ENCODE measurements at places on chromosomes 6 and 20. TPM values are rescaled to one million over a fixed set of nuclear protein-coding genes. Genes with fewer than 3 reads are reported as not detected.

DNA sequence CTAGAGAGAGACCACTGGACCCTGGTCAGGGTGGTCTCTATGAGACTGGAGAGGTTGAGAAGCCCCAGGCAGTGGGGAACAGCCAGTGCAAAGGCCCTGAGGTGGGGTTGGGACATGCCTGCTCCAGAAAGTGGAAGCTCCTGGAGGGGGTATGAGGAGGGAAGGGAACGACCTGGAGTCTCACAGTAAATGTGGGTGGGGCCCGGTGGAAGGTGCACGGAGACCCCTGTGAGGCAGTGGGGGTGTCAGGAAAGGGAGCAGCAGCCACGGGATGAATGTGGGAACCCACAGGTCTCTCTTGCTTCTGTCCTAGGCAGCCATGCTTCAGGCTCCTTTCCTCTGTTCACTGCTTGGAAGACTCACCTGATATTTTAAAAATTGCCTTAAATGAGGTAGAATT is 1.3 kb upstream of the CST1 start:
- DNase-seq: no peak
- H3K36me3 ChIP-seq: no peaks in the 10 kb centered on the region
- no peak overlapping the region for H3K4me3 ChIP-seq
- no peaks in the 10 kb centered on the region for H3K4me1 ChIP-seq
- no peak overlapping the region for H3K27ac ChIP-seq
- H3K27me3 ChIP-seq: no peaks in the 10 kb centered on the region

DNA sequence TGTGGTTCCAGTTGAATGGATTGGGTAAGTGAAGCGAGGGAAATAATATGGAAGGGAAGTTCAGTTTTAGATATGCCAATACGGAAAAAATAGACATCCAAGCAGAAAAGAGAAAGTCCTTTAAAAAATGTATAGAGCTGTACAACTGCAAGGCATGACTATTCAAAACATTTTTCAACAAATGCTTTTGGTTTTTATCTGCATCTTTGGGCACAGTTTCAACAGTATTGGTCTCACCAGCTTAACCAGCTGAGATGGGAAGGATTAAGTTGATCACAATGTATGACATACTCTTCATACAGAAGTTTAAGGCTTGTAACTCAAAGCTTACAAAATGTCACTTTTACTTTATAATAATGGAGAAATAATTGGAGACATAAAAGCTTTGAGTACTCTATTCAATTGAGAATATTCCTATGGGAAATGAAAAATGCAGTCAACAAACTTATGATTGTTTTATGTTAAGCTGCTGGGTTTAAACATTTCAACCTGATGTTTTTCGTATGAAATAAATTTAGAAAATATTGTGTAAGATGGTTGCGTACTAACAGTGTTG is 16.3 kb upstream of the UTRN start:
- no peaks in the 10 kb centered on the region for H3K27me3 ChIP-seq
- no peak for DNase-seq
- H3K4me1 ChIP-seq: no peaks in the 10 kb centered on the region
- H3K4me3 ChIP-seq: no peak overlapping the region
- no peak overlapping the region for H3K27ac ChIP-seq

DNA sequence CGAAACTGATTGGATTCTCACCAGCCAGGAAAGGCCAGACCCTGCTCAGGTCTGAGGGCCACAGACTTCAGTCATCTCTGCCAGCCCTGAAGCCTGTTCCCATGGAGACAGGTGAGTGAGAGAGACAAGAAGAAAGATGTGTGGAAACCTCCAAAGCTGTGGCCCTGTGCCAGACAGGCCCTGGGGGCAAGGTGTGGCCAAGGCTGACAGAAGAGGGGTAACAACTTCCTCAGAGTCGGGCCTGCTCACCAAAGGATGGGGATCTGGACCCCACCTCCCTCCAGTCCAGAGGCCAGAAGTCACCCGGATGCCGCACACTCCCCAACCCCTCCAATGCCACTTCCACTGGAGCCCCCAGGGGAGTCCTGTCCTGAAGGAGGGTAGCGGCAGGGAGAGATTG is 73.6 kb downstream of the MDGA1 start:
- H3K36me3 ChIP-seq: no peaks in the 10 kb centered on the region
- H3K27me3 ChIP-seq: peaks cover 22% of the 10 kb centered on the region
- DNase-seq: no peak
- H3K4me1 ChIP-seq: peaks cover 34% of the 10 kb centered on the region
- no peak overlapping the region for H3K27ac ChIP-seq
- no peak overlapping the region for H3K4me3 ChIP-seq

- H3K4me1 ChIP-seq: peaks cover 3% of the 10 kb centered on the region
- H3K4me3 ChIP-seq: no peak overlapping the region
- peaks cover 26% of the 10 kb centered on the region for H3K27me3 ChIP-seq
- DNase-seq: no peak
These were observed 16.7 kb downstream of the RAD21L1 start for GRCh38 chr20:1242530-1242929.

The TSPO2 gene
- not detected for total RNA-seq

The DEFB116 gene
- total RNA-seq: not detected

- H3K27ac ChIP-seq: peak overlapping the region; percentile 24
- peaks cover 3% of the 10 kb centered on the region for H3K27me3 ChIP-seq
- H3K4me3 ChIP-seq: peak overlapping the region; percentile 23
- peaks cover 89% of the 10 kb centered on the region for H3K4me1 ChIP-seq
These were observed 6.6 kb upstream of the CCR6 start for GRCh38 chr6:167116109-167116837.

DNA sequence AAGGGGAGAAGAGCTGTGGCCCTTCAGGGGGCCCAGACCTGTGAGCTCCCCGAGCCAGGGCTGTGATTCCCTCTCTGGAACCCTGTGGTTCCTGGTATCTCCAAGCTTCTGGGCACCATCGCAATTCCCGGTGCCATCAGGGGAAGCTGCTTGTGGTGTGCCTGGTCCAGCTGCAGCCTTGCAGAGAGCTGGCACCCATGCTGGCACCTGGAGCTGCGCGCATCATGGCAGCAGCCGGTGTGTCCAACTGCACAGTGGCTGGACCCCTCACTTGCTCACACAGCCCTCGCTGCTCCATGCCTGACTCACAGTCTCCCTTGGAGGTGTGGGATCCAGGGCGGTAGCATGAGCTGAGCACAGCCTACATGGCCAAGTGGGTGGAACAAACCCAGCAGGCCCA is 56.7 kb downstream of the IYD start:
- H3K4me3 ChIP-seq: no peak overlapping the region
- H3K36me3 ChIP-seq: no peaks in the 10 kb centered on the region
- H3K27ac ChIP-seq: no peak overlapping the region
- H3K4me1 ChIP-seq: no peaks in the 10 kb centered on the region

The NOX3 gene
- not detected for total RNA-seq

DNA sequence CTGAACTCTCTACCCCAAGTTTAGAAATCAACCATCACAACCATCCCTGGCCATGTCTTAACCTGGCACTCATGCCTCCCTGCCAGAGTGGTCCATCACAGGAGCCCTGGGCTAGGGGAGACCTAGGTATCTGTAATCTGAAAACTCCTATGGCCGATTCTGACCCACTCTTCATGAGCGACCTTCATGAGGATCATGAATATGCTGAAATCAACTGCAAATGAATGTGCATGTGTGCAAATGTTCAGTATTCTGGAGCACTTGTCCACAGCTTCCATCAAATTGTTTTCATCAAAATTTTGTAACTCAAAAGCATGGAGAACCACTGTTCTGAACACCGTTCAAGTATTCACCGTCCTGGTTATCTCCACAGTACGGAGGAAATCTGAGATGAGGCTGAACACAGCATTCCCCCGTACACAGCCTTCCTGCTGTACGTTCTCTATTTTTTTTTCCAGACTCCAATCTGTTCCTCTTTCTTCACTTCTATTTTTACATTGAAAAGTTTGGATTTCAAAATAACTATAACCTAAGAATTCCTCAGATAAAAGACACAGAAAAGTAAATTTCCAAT is 17.7 kb downstream of the METTL24 start:
- no peak overlapping the region for H3K27ac ChIP-seq
- H3K4me1 ChIP-seq: no peaks in the 10 kb centered on the region
- no peak for DNase-seq
- no peak overlapping the region for H3K4me3 ChIP-seq
- H3K36me3 ChIP-seq: no peaks in the 10 kb centered on the region
- peaks cover 34% of the 10 kb centered on the region for H3K27me3 ChIP-seq

The FLRT3 gene
- total RNA-seq: not detected

The C4A gene
- 3.3 TPM for total RNA-seq

DNA sequence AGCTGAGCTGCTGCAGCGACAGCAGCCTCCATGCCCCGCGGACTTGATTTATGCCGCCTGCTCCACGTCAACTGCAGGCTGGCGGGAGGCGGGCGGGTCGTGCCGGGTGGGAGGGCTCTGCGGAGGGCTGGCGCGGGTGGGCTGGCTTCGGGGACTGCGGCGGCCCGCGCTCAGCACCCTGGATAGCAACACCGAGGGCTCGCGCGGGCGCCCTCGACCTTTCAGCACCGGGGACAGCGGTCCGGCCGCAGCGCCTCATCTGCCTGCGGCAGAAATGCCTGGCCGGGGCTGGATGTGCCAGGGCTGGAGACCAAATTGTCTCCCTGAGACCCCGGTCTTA is 792 bp downstream of the SNAP25 start:
- H3K27ac ChIP-seq: no peak overlapping the region
- H3K36me3 ChIP-seq: no peaks in the 10 kb centered on the region
- H3K27me3 ChIP-seq: peaks cover 26% of the 10 kb centered on the region

The SIRPD gene
- 0.15 TPM for total RNA-seq

GRCh38 chr20:6651016-6651415 is 116.5 kb upstream of the BMP2 start:
- no peak overlapping the region for H3K4me3 ChIP-seq
- H3K27ac ChIP-seq: no peak overlapping the region
- H3K36me3 ChIP-seq: no peaks in the 10 kb centered on the region

The OPRM1 gene
- not detected for total RNA-seq

- H3K4me3 ChIP-seq: no peak overlapping the region
- peaks cover 40% of the 10 kb centered on the region for H3K27me3 ChIP-seq
- no peak overlapping the region for H3K27ac ChIP-seq
- no peak for DNase-seq
- H3K4me1 ChIP-seq: no peaks in the 10 kb centered on the region
- H3K36me3 ChIP-seq: no peaks in the 10 kb centered on the region
These were observed 13.0 kb upstream of the GRM4 start for GRCh38 chr6:34158876-34159275.

The SCRT2 gene
- not detected for total RNA-seq

The NCOA5 gene
- total RNA-seq: 24.6 TPM

- peaks cover 16% of the 10 kb centered on the region for H3K4me1 ChIP-seq
- H3K27ac ChIP-seq: no peak overlapping the region
- peaks cover 4% of the 10 kb centered on the region for H3K27me3 ChIP-seq
- H3K4me3 ChIP-seq: no peak overlapping the region
- no peaks in the 10 kb centered on the region for H3K36me3 ChIP-seq
These were observed 124.7 kb upstream of the SPACA1 start for GRCh38 chr6:87922947-87923330.

DNA sequence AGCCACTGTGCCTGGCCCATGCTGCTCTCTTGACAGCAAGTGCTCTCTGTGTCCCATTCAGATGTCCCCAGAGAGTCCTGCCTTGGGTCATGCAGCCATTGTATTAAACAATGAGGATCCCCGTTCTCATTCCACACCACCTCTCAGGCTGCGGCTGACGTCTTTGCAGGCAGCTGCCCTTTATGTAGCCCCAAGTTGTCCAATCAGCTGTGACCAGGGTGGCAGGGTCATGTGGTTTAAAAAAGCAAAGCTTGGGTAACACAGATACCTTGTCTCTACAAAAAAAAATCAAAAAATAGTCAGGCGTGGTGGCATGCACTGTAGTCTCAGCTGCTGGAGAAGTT is 13.2 kb downstream of the GCNT2 start:
- no peak for DNase-seq
- peaks cover 34% of the 10 kb centered on the region for H3K4me1 ChIP-seq
- peaks cover 8% of the 10 kb centered on the region for H3K36me3 ChIP-seq
- no peak overlapping the region for H3K27ac ChIP-seq

The HSD17B8 gene
- total RNA-seq: 13.0 TPM

The NR2E1 gene
- not detected for total RNA-seq

The TPX2 gene
- total RNA-seq: 137 TPM

The PPIL6 gene
- total RNA-seq: not detected

- H3K27ac ChIP-seq: no peak within 1 kb of the TSS
- peaks cover 53% of the 10 kb centered on the region for H3K27me3 ChIP-seq
- H3K4me3 ChIP-seq: peak within 1 kb of the TSS; percentile 72
- no peak for DNase-seq
- H3K36me3 ChIP-seq: peaks cover 6% of the 10 kb centered on the region
These were observed at the start of gene RNF217 for GRCh38 chr6:124961777-124962638. RNF217 (plus strand) TSS chr6:124962437; CDS start chr6:124962545, 108 bp downstream.

- no peak for DNase-seq
- H3K36me3 ChIP-seq: peaks cover 14% of the 10 kb centered on the region
- no peak overlapping the region for H3K4me3 ChIP-seq
- H3K27ac ChIP-seq: no peak overlapping the region
- no peaks in the 10 kb centered on the region for H3K27me3 ChIP-seq
- H3K4me1 ChIP-seq: no peaks in the 10 kb centered on the region
These were observed 31.8 kb downstream of the RNASET2 start for GRCh38 chr6:166924531-166924930.

The PCED1A gene
- total RNA-seq: 25.7 TPM

Measured in activated CD4-positive, alpha-beta memory T cell treated with anti-CD3 and anti-CD28 coated beads, Interleukin-2, amount 10 ng/mL, durations not matched to agents 7 days and 5 days (primary cell).